ENCODE measurements at places on chromosomes 16 and 17.
A peak's percentile ranks its signal among the peaks of the same experiment; 100 is the strongest.

DNA sequence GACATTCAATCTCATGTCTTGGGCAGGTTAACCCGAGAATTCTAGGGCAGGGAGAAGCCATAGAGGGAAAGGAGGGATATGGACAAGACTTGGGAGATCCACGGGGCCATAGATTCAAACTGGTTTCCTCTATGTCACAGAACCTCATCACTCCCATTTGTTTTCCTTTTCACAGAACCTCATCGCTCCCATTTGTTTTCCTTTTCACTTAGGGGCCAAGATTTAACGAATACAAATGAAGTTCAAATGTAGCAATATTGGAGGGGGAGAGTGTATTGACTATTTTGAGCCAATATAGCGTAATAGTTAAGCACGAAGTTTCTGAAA is 39.3 kb upstream of the LONP2 start:
- no peak for DNase-seq

DNA sequence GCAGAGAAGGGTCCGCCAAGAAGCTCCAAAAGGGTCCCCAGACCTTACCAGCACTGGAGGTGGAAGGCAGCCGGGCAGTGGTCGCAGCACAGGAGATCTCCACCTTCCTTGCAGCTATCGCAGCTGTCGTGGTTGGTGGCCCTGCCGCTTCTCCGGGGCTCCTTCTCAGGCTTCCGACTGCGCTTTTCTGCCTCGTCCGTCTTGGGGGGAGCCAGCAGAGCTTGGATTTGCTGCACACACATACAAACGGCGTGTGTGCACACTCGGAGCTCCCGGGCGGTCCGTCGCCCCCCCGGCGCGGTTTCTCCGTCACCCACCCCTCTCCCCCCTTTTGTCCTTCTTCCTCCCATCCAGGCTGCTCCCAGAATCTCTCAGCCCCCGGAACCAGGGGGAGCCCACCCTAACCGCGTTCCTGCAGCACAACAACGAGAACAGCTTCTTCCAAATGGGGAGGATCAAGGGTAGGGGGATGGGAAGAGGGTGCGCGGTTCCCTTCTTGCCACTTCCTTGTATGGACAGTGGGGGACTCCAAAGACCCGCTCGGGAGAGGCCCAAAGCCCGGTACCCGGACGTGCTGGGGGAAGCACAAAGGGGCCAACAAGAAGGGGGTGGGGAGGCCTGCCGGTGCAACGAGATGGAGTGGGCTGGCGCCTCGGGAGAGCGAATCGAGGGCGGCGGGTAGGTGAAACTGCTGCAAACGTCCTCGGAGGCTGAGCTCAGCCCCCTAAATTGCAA is 1.1 kb downstream of the PHF12 start:
- DNase-seq: peak; percentile 60

- DNase-seq: no peak
Observed at GRCh38 chr16:9056061-9056460, 35.4 kb upstream of the HAPSTR1 start.

DNA sequence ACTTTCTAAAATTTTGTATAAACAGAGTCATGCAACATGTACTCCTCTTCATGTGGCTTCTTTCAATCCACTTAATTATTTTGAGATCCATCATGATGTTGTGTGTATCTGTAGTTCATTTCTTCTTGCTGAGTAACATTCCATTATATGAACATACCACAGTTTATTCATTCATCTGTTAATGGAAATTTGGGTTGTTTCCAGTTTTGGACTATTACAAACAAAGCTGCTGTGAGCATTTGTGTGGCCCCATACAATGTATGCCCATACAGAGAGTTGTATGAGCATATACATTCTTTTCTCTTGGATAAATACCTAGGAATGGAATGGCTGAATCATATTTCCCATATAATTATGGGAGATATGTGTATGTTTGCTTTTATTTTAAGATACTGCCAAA is 85.6 kb downstream of the CLEC16A start:
- DNase-seq: no peak

- no peak for DNase-seq
Observed at GRCh38 chr17:34301986-34302385, 16.4 kb downstream of the CCL11 start.

DNA sequence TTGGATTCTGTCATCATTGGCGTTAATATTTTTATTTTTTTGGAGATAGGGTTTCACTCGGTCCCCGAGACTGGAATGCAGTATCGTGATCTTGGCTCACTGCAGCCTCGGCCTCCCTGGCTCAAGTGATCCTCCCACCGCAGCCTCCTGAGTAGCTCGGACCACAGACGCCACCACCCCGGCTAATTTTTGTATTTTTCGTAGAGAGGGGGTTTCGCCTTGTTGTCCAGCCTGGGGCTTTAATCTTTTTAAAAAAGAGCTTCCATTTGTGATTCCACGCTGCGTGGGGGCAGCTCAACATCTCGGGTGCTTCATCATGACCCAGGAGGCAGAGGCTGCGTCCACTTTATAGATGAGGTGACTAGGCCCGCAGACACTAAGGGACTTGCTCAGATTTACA is 1.5 kb downstream of the BANP start:
- no peak for DNase-seq

DNA sequence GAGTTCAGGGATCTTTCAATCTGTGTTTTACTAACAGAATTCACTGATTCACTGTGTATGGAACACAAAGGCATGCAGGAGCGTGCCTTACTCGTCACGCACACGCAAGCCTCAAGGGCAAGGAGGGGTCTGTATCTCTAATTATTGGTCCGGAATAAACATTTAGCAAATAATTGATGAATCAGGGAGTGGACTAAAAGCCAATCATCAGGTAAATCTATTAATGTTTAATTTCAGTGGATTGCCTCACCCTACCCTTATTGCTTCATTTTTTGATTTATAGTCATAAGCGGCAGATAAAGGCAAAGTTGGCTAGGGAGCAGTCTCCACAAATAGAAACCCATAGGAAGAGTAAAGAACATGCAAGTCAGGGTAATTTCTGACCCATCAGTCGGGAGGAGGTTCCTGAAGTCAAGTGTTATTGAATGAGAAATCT is 7.4 kb upstream of the HSD17B2 start:
- no peak for DNase-seq

DNA sequence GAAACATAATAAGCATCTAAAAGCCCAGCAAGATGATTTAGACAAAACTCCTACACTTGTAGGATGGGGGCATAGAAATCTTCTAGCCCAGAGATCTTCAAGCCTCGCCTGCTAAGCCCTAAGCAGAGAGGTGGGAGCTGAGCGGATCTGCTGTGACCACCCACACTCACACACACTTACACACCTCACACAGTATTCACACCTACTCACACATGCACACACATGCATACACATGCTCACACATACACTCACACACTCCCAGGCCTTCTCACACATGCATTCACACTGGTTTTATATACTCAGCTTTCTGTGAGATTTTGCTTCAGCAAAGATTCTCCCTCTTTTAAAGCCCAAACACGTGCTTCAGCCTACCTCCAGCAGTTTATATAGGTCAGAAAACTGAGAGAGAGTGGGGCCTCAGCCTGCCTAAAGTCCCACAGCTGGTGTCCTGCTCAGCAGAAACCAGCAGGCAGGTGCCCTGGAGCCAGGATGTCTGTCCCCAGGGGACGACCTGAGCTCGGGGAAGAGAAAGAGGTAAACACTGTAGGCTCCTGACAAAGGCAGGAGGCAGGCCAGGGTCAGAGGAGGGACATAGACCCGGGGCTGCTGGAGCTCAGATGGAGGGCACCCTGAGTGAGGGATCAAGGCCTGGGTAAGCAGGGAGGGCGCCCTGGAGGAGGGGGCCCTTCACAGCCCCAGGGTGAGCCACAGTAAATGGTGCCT is 12.0 kb upstream of the KRT19 start:
- no peak for DNase-seq
